ENCODE measurements at places on chromosomes 11 and 22. TPM values are rescaled to one million over a fixed set of nuclear protein-coding genes. Genes with fewer than 3 reads are reported as not detected.

FREY1 gene
- 0.48 TPM for total RNA-seq

DNA sequence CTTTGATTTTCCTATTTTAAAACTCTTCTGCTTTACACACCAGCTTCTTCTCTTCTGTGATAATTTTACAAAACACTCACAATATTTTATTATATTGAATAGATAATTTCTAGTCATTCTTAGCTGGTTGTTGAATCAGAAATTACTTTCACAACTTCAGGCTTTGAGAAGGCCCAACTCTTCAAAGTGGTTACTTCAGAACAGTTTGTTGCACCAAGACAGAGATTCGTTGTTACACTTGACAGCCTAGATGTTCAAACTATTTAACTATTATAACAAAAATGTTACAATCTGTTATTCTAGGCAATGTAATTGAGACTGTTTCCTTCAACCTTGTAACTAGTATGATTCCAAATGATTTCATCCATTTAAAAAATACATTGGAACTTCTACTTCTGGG, 333.2 kb upstream of the CHORDC1 start:
- no peak for DNase-seq

GRCh38 chr11:120089036-120090001, 48.6 kb downstream of the TRIM29 start:
- no peak for DNase-seq

DNA sequence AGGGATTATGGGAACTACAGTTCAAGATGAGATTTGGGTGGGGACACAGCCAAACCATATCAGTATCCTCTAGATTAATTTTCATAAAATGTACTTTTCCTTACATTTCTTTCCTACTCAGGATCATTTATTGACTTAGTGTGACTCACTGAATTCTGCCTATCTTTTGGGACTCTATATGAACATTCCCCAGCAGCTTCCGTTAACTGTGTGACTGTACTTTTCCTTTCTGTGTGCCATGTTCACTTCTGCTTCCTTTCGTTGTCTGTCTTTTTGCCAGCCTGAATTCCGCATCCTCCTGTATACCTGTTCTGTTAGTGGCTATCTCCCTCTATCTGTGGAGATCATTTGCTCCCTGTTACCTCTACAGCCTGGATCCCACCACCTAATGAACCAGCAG, 48.8 kb downstream of the SPECC1L start:
- DNase-seq = no peak

DNA sequence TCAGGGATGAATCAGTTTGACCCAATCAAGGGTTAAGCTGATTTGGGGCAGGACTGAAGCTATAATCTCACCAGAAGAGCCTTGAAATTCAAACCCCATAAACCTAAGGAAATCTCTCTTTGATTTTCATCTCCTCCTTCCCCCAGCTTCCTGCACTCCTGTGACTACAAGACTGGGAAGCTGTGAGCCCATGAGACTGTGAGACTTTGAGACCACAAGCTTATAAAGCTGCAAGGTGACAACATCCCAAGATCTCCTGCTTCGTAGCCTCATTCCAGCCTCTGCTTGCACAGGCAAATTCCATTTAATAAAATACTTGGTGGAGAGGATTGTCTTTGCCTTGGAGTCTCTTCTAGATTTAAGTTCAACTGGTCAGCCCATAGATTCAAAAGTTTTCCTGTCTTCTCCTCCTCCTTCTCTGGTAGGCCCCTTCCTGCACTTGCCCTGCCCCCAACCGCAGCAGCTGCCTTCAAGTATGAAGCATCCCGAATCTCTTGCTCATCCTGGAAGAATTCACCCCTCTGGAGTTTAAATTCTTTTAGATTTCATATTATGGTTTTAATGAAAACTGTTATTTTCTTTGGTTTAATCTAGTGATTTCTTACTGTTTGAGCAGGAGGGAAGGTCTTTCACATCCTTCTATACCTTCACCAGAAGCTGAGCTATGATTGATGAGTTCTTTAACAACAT, 42.1 kb downstream of the PAMR1 start:
- no peak for DNase-seq
